ENCODE measurements at places on chromosomes 12 and 14. TPM values are rescaled to one million over a fixed set of nuclear protein-coding genes. Genes with fewer than 3 reads are reported as not detected.

SERPINA6 gene
- total RNA-seq = not detected

NPFF gene
- total RNA-seq = not detected

SDR9C7 gene
- total RNA-seq = not detected

STYK1 gene
- 1.1 TPM for total RNA-seq

GALNT16 gene
- total RNA-seq = not detected

TSPAN8 gene
- total RNA-seq = not detected

VASH1 gene
- 1.7 TPM for total RNA-seq

NOVA1 gene
- not detected for total RNA-seq

NGB gene
- not detected for total RNA-seq

DNA sequence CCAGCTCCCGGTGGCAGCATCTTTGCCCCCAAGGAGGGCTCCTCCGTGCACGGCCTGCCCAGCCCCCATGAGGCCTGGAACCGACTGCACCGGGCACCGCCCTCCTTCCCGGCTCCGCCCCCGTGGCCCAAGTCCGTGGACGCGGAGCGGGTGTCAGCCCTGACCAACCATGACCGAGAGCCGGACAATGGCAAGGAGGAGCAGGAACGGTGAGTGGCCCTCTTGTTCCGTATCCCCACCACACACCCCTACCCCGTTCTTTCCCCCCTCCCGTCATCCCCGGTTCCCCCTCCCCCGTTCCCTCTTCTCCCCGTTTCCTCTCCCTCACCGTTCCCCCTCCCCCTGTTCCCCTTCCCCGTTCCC lies 28.3 kb downstream of the LRCOL1 start:
- no peak overlapping the region for H3K4me3 ChIP-seq
- no peaks in the 10 kb centered on the region for H3K27me3 ChIP-seq

DNA sequence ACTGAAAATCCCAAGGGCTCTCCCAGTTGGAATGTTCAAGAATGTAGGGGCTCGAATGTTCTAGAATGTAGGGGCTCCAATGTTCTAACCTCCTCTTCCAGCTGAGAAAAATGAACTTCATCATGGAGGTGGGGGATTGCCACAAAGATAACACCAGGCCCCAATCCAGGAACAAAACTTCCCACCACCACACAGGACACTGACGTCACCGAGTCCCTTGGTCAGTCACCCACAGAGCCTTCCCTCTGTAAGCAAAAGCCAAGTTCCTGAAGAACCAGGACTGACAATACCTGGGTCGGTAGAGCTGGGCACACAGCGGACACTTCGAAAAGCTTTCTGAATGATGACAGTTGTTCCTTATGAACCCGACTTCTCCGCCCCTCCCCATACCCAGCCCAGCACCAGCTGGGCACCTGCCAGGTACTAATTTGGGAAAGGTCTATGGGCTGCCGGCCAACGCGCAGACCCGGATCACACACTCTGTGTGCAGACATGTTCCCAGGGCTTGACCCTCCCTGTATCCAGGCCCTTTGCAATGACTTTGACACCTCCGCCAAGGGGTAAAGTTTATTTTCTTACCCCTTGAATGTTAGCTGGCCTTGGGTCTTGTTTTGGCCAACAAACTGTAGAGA lies 18.9 kb downstream of the ITPK1 start:
- no peak overlapping the region for H3K4me3 ChIP-seq
- peaks cover 29% of the 10 kb centered on the region for H3K4me1 ChIP-seq
- DNase-seq = no peak
- no peaks in the 10 kb centered on the region for H3K27me3 ChIP-seq
- no peak overlapping the region for H3K27ac ChIP-seq

GRCh38 chr14:87063181-87063580 lies 929.8 kb downstream of the GALC start:
- no peaks in the 10 kb centered on the region for H3K27me3 ChIP-seq
- no peaks in the 10 kb centered on the region for H3K36me3 ChIP-seq
- no peak overlapping the region for H3K27ac ChIP-seq
- no peaks in the 10 kb centered on the region for H3K4me1 ChIP-seq
- no peak for DNase-seq
- no peak overlapping the region for H3K4me3 ChIP-seq

DNA sequence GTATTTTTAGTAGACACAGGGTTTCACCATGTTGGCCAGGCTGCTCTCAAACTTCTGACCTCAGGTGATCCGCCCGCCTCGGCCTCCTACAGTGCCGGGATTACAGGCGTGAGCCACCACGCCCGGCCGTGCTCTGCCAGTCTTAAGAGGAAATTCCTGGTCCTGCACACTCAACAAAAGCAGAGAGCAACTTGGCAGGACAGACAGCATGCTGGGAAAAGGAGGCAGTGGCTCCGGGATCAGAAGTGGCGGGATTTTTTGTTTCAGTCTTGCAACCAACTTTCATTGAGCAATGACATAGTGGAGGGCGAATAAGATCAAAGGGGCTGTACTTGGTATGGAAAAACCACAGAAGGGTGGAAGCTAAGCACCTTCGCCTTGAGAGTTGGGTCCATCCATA lies 2.1 kb downstream of the CKAP4 start:
- no peak overlapping the region for H3K27ac ChIP-seq
- DNase-seq = no peak
- H3K27me3 ChIP-seq = no peaks in the 10 kb centered on the region
- H3K36me3 ChIP-seq = peaks cover 4% of the 10 kb centered on the region
- peaks cover 21% of the 10 kb centered on the region for H3K4me1 ChIP-seq

DNA sequence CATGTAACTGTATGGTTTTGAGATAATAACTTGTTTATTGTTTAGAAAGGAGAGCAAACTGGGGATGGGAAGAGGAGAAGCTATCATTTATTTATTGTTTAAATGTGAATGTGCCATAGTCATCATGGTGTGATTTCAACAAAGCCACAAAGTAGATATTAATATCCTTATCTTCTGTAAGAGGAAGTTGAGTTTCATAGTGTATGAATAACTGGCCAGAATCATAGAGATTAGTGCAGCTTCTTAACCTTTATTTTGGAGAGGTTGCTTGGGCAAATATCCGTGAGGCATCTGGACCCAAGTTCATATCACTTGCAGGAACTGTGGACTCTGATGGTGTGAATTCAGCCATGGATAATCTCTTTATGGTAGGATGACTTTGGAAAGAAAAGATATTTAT lies 26.8 kb upstream of the LYZ start:
- no peaks in the 10 kb centered on the region for H3K36me3 ChIP-seq
- H3K27me3 ChIP-seq = peaks cover 1% of the 10 kb centered on the region
- no peak for DNase-seq

GRCh38 chr12:76028571-76029277 lies 2.9 kb downstream of the PHLDA1 start:
- H3K36me3 ChIP-seq = peaks cover 55% of the 10 kb centered on the region
- H3K4me3 ChIP-seq = peak overlapping the region; percentile 97
- no peaks in the 10 kb centered on the region for H3K27me3 ChIP-seq
- DNase-seq = no peak
- H3K4me1 ChIP-seq = peaks cover 49% of the 10 kb centered on the region
- peak overlapping the region; percentile 98 for H3K27ac ChIP-seq

GRCh38 chr12:43676183-43676813 lies 82.3 kb downstream of the PUS7L start:
- peak; percentile 26 for DNase-seq
- no peaks in the 10 kb centered on the region for H3K36me3 ChIP-seq
- H3K4me3 ChIP-seq = no peak overlapping the region
- peaks cover 13% of the 10 kb centered on the region for H3K27me3 ChIP-seq

DNA sequence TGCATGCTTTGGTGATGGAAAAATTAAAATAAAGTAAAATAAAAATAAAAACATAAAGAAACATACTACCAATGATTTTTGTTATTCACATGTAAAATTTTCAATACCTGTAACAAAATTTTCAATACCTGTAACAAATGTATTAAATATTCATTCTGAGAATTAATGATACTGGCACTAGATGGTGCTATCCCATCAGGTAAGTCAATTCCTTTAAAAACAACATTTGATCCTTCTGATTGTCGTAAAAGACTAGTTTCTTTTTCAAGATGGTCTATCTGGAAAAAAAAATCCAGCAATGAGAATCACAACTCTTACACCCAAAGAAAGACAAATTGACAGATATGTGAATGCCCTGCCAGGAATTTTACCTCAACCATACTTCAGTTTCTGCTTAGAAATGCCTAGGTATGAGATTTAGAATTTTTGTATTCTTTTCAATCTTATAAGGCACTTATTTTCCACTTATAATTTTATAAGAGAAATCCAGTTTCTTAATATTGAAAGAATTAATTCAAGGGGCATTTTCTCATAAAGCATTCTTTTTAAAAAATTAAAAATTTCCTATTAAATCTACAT lies 30.7 kb downstream of the CEP290 start:
- no peaks in the 10 kb centered on the region for H3K27me3 ChIP-seq
- DNase-seq = no peak
- H3K4me3 ChIP-seq = no peak overlapping the region
- H3K27ac ChIP-seq = no peak overlapping the region
- no peaks in the 10 kb centered on the region for H3K4me1 ChIP-seq
- H3K36me3 ChIP-seq = peaks cover 29% of the 10 kb centered on the region

- H3K4me1 ChIP-seq = peaks cover 59% of the 10 kb centered on the region
- H3K27ac ChIP-seq = no peak overlapping the region
- DNase-seq = peak; percentile 47
- no peak overlapping the region for H3K4me3 ChIP-seq
- no peaks in the 10 kb centered on the region for H3K27me3 ChIP-seq
Measured at GRCh38 chr14:75147423-75148071, 20.7 kb upstream of the NEK9 start.

DNA sequence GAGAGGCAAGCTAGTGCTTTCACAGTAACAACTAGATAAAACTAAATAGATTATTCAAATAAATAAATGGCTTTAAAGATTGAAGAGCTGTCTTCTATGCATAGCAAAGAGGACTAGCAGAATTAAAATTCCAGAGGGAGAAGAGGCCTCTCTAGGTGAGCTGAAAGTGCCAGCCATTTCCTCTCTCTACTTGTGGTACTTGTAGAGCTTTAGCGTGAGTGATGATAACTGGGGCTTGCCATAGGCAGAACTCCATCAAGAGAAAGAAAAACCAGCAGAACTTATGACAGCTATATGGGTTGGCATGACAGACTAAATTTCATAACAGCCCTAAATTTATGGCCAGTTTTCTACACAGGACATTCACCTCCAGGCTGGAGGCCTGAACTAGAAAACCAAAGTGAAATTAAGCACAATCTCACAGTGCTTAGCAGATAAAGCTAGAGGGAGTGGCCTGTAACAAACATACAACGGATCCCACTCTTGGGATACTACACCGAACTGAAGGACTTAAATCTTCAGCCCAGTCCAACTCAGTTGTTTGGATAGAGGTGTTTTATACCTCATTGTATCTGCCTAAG lies 11.0 kb downstream of the SPTLC2 start:
- no peak overlapping the region for H3K4me3 ChIP-seq
- peak overlapping the region; percentile 10 for H3K27ac ChIP-seq
- no peak for DNase-seq
- peaks cover 2% of the 10 kb centered on the region for H3K36me3 ChIP-seq
- H3K4me1 ChIP-seq = peaks cover 71% of the 10 kb centered on the region

DNA sequence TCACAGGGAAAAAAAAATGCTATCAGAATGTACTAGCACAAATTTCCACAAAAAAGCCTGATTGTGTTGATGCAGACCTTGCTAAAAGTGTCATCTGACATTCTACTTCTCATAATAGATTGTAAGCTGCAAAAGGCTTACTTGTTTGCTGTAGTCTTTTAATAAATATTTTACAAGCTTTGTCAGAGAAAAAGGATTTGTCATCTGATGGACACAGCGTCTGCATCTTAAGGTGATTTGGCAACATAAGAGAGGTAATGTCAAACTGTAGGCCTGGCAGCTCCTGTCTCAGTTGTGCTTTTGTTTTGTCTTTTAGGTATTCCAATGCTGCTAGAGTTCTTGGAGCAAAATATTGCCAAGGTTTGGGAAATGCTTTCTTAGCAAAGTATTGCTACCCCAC lies 26.3 kb upstream of the KCNH3 start:
- H3K27ac ChIP-seq = no peak overlapping the region
- no peak overlapping the region for H3K4me3 ChIP-seq
- no peaks in the 10 kb centered on the region for H3K4me1 ChIP-seq
- DNase-seq = no peak

DNA sequence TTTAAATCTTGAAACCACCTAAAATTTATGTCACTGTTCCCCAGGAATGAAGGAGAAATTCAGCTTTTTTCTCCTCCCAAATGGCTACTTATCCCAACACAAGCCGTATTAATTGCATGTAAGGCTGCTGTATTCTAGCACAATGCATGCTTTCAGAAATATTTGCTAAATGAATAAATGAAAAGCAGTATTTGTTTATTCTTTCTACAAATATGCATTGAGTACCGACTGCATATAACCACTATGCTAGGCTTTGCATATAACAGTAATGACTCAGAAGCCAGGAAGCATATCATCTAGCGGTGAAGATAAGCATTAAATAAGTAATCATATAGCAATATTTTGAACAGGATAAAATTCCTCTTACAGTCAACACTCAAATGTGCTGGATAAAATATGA lies 5.7 kb upstream of the LRR1 start:
- DNase-seq = no peak
- H3K27me3 ChIP-seq = no peaks in the 10 kb centered on the region
- no peak overlapping the region for H3K27ac ChIP-seq
- H3K36me3 ChIP-seq = no peaks in the 10 kb centered on the region
- H3K4me1 ChIP-seq = peaks cover 11% of the 10 kb centered on the region

DNA sequence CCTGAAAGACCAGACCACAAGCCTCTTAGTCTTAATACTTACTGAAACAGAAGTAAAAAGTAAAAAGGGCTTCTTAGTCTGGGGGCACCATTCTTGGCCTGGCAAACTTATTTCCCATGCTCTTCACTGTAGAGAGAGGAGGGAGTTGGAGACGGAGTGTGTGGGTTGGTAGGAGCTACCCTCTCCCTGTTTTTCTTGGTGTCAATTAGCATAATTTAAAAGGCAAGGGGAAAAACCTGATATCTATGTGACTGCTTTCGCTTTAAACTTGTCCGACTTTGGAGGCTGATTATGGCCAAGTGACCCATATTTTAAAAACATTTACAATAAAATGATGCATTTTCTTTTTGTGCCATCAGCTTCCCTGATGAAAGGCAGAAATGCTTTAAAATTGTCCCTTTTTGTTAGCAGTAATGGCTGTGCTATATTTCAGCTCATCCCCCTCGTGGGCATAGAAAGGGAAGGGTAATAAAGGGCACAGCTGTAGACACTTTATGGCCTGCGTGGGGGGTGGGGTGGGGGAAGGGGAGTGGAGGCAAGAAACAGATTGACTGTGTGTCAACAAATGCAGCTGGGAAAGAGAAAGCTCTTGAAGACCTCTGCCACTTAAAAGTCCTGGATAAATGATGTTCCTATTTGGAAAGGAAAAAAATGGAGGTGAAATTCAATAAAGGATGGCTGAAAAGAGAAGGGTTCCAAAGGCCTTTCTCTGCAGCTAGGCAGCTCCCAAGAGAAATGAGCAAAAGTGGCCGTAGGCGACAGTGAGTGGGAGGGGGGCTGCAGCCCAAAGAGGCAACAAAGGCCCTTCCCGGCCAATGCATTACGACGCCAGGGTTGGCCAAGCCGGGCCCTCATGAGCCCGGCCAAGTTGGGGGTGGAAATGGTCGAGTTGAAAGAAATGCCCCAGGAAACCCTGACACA lies 57.5 kb upstream of the TMEM263 start:
- no peaks in the 10 kb centered on the region for H3K36me3 ChIP-seq
- no peak for DNase-seq
- peaks cover 6% of the 10 kb centered on the region for H3K4me1 ChIP-seq
- H3K27ac ChIP-seq = no peak overlapping the region
- no peak overlapping the region for H3K4me3 ChIP-seq

- H3K27me3 ChIP-seq = peaks cover 2% of the 10 kb centered on the region
- H3K36me3 ChIP-seq = no peaks in the 10 kb centered on the region
- DNase-seq = no peak
- no peaks in the 10 kb centered on the region for H3K4me1 ChIP-seq
Measured at GRCh38 chr12:110921262-110921661, 883 bp upstream of the MYL2 start.

Measured in activated CD8-positive, alpha-beta T cell treated with anti-CD3 and anti-CD28 coated beads for 36 hours (primary cell).